ENCODE measurements at places on chromosomes 2 and 18.

DNA sequence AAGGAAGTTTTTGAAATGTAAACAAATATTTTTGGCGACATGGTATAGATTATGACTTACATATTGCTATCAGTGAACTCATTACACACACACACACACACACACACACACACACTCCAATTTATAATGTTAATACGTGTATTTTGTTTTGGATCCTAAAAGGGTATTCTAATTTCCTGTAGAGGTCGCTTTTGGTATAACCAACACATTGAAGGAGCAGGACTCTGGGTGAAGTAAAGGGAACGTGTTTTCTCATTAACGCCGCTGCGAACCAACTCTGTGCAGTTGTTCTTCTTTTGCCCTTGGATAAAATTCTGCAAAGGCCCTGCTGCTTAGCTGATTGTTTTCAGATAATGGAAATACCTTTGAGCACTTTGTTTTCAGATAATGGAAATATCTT, 190.4 kb downstream of the PMAIP1 start:
- DNase-seq: no peak

GRCh38 chr18:10299643-10300042, 154.8 kb upstream of the APCDD1 start:
- DNase-seq: no peak

DNA sequence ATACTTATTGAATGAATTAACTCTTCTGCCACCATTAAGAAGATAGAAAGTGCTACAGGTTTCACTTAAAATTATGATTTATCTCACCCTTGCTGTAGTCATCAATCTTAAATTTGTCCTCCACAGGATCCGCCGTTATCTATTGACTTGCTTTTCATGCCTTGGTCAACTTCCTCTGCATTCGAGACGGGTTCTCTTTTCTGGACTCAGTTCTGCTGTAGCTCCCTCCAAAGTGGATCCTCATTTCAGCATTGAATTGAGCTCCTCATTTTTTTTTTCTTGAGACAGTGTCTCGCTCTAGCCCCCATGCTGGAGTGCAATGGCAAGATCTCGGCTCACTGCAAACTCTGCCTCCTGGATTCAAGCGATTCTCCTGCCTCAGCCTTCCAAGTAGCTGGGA, 27.6 kb downstream of the INPP5D start:
- no peak for DNase-seq

DNA sequence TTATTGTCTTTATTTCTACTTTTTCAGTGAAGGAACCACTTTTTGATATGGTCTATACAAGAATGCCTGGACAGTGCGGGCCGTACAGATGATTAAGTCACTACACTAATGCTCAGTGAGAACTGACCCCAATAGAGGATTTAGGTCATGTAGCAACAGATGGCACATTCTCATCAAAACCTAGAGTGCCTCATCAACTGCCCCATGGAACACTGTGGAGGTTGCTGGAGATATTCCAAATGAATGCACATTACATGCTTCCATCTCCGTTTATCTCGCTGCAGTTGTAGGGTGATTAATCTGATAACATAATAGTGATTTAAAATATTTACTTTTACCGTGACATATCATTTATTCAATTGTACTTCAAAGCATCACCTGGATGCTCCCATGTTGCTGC, 41.8 kb upstream of the COPS8 start:
- DNase-seq: no peak

DNA sequence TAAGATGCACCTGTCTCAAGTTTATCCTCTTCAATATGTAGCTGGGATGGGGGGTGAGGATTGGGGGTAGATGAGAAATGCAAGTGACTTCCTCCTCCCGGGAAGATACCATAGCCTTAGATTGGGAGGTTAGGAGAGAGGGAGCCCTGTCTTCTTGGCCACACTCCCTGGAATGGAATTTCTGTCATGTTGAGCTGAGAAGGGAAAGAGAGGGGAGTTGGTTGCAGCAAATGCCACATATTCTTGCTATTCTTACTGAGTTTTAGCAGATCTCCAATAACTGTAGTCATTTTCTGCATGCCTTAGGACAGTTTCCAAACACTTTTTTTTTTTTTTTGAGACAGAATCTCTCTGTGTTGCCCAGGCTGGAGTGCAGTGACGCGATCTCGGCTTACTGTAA, 35.9 kb downstream of the TAF4B start:
- DNase-seq: no peak

DNA sequence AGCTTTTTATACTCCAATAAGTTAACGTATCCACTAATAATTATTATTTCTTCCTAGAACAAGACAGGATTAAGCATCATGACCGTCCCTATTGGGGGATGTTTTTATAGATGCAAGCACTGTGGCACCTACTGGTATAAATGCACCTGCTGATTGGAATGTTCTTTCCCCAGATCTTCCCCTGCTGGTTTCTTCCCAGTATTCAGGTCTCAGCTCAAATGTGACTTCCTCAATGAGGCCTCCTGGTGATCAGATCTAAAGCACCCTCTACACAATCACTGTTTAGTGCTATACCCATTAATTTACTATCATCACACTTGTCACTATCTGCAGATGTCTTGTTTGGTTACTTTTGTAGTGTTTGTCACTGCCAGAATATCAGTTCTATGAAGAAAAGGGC, 3.9 kb upstream of the TYMS start:
- DNase-seq: no peak

GRCh38 chr2:99805930-99806476, 316.2 kb upstream of the REV1 start:
- no peak for DNase-seq

- DNase-seq: no peak
Measured at GRCh38 chr2:210667711-210668110, 111.3 kb downstream of the CPS1 start.

- DNase-seq: no peak
Measured at GRCh38 chr2:230400454-230400853, 15.5 kb upstream of the SP100 start.

GRCh38 chr2:98804736-98805135, 73.8 kb upstream of the MGAT4A start:
- no peak for DNase-seq

GRCh38 chr2:139142252-139142880, 362.2 kb upstream of the NXPH2 start:
- DNase-seq: no peak

- no peak for DNase-seq
Measured at GRCh38 chr2:53544871-53545558, 222.6 kb upstream of the CHAC2 start.

GRCh38 chr2:136232456-136233172, 114.7 kb upstream of the CXCR4 start:
- no peak for DNase-seq

DNA sequence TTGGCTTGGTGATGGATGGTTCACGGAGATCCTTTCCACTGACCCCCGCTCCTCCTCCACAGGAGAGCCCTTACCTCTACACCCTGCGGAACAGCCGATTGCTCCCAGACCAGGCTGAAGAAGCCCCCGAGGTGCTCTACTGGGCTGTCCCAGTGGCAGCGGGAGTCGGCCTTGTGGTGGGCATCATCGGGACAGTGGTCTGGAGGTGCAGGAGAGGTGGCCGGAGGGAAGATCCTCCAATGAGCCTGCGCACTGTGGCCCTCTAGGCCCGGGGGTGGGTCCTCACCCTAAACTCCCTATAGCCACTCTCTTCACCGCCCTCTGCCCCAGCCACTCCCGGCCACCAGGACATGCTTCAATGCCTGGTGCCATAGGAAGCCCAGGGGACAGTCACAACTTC, 108.8 kb upstream of the PPP1CB start:
- no peak for DNase-seq

DNA sequence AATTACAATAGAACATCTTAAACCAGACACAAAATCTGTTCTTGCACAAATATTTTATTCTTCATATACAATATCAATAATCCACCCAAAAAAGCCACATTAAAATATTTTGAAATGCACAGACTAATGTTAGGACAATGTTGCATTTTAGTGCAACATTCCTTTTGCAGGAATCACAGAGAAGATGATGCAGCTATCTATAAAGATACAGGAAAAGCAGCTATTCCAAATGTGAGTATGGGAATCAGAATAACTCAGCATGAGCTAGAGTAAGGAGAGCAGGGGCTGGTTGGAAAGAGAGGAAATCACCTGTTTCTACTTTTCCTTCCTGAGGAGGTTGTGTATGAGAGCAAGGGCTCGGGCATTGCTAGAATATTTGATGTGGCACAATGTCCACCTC, 4.8 kb downstream of the C2orf66 start:
- no peak for DNase-seq

DNA sequence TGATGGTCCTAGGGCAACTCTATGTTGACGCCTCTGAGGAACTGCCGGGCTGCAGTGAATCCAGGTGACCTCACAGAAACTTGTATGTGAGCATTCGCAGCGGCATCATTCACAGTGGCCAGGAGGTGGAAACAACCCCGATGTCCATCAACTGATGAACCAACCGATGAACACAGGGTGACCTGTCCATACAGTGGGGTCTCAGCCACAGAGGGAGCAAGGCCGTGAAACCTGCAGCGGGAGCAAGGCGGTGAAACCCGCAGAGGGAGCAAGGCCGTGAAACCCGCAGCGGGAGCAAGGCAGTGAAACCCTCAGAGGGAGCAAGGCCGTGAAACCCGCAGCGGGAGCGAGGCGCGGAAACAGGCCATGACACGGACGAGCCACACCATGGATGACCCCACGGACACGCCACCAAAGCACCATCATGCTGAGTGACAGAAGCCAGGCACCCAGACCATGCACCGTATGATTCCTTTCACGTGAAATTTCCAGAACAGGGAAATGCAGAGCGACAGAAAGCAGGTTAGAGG, 63.0 kb downstream of the PARD6G start:
- DNase-seq: no peak

DNA sequence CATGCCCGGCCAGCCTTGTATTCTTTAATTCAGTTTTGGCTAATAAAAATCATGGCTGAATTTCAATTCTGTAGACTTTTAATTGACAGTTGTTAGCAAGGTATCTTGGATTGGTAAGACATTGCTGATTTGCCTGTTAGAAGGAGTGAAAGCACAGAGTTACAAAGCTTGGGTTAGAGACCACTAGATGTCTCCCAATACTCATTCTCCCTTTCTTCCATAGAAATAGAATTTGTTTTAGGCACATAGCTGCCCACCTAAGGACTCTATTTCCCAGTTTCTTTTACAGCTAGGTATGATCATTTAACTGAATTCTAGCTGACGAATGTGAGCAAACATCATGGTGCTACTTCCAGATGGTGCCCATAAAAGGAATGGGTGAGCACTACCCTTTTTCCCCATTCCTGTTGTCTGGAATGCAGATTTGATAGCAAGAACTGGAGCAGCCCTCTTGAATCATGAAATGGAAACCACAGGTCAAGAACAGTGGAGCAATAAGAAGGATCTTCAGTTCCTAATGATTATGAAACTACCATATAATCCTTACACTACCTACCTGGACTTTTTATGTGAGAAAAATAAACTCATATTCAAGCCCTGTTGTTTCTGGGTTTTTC, 17.5 kb downstream of the PECR start:
- no peak for DNase-seq

DNA sequence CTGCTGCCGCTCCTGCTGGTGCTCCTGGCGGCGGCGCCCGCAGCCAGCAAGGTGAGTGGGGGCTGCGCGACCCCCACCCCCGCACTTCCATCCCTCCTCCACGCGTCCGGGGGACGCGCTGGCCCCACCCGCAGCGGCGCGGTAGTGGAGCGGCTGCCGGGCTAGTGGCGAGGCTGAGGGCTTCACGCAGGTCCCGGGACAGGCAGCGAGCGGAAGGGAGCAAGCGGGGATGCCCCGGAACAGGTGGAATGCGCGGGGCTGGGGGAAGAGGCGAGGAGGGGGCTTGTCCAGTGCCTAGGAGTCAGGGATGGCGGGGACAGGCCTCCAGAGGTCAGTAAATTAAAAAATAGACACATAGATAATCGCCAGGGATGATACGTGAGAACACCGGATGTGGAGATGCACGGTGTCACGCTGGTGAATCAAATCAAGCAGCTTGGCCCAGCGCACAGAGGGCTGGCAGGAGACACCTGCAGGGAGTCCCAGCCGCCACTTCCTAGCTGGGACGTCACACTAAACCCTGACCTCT, 403 bp downstream of the COL4A3 start:
- DNase-seq: no peak

DNA sequence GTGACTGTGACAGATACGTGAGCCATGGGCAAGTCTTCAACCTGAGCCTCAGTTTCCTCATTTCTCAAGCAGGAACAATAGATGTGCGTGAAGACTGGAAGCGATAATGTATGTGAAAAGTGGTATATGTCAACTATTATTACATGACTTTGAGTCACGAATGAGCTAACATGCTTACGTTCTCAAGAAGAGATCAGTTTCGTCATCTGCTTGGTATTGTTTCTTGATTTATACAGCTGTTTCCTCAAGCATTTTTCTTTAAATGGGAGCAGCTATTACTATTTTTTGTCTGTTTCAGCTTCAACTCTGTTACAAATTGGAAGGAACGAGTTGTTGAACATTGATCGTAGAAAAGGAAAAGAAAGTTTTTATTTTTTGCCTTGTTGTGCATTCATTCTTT, 48.5 kb upstream of the THOC1 start:
- DNase-seq: no peak

All from frontal cortex (tissue), 4 donors.